ENCODE measurements at places on chromosomes 5 and 9.

GRCh38 chr5:79021753-79022152, 36.6 kb upstream of the ARSB start:
- no peak for DNase-seq

- no peak for DNase-seq
These were observed 172.4 kb downstream of the NTRK2 start for GRCh38 chr9:84841931-84842330.

DNA sequence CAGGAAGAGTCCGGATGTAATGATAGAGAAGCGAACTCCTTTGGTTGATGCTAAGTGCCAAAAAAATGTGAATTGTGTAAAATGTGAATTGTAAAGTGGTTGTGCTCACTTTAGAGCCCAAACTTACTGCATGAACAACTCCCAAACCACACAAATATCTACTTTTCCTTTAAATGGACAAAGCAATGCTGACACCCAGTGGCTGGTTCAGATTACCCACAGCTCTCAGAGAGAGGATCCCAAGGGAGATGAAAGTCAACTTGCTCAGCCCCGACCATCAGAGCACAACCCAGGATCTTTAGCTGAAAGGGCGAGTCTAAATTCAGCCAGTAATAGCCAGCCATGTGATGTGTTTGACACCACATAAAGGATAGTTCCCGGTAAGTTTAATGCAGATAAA, 133.7 kb downstream of the NMUR2 start:
- DNase-seq = no peak

DNA sequence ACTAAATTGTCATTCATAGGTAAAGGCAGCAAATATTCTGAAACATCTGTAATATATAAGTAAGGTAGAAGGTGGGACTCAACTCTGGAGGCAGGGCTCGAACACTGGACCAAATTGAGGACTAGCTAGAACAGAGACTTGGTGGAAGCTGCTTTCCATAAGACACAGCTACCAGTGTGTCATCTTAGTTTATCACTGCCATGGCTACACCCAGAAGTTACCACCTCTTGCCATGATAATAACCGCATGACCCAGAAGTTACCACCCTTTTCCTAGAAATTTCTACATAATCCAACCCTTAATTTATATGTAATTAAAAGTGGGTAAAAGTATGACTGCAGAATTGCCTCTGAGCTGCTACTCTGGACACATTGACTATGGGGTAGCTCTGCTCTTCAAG, 99.7 kb downstream of the STARD4 start:
- DNase-seq = no peak

DNA sequence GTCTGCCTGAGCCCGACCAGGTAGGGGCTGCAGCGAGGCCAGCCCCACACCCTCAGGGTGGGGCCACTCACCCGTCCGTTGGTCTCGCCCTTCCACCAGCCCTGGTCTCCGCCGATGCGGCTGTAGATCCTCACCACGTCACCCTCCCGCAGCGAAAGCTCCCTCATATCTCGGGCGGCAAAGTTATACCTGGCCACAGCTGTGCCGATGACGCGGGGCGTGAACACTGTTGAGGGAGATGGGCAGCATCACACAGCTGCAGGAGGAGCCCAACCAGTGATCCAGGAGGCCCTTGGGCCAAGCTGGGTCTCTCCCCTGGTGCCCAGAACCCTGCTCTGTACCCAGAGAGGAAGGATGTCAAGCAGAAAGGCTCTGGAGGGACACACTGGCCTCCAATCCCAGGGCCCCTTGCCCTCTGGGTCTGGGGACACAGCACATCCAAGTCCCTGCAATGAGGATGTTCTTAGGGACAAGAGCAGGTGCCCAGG, 30.3 kb upstream of the SARDH start:
- DNase-seq = no peak

- no peak for DNase-seq
These were observed 138.4 kb downstream of the EGFLAM start for GRCh38 chr5:38396766-38397165.

DNA sequence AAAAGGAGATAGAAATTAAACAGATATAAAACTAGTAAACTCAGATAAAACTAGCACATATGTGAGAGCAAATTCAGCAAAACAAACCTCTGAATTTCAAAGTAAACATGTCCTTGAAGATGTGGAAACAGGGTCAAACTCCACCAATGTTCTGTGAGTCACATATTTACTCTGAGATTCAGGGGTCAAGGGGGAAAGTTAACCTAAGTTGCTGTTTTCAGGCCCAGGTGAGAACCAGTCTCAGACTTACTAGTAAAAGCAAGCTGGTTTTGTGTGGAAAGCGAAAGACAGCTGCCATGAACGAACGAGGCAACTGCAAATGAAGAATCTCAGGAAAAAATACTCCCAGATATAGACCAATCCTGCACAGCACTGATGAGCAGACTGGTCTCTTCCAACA, 29.0 kb downstream of the PSMB7 start:
- no peak for DNase-seq

DNA sequence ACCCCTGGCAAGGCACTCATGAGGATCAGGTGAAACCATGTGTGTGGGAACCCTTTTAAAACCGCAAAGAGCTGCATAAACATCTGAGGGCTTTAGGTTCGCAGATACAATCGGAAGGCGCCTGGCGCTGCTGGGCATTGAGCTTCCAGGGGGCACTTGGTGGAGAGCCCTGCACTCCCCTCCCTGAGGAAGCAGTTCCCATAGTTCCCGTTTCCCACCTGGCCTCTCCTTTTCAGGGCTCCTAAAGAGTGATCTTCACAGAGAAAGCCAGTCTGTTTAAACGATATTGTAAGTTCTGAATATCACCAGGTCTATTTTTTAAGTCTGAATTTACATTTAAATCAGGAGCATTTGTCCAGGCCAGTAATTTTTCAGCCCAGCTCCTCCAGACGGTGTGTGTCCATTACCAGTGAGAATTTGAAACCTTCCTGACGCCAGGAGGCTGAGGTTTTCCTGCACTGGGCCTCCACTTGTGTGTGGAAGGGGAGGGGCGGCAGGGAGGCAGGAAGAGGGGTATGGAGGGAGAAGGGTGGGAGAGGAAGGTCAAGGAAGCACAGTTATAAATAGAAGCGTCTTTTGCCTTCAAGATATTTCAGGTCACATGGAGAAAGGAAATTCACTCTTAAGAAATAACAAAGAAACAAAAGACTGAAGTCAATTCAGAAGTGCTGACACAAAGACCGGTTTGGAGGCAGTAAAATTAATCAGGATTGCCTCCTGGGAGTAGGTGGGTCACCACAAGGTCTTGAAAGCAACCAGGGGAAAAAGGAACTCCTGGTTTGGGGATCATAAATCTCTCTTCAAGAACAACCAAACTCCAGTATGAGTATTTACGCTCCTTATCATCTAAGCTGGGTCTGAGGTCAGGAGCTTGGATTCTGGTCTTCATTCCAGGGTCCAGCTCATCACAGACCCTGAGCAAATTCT, 14.3 kb upstream of the MGAT1 start:
- DNase-seq = no peak

GRCh38 chr5:139226131-139226530, 28.0 kb upstream of the SIL1 start:
- DNase-seq = no peak

DNA sequence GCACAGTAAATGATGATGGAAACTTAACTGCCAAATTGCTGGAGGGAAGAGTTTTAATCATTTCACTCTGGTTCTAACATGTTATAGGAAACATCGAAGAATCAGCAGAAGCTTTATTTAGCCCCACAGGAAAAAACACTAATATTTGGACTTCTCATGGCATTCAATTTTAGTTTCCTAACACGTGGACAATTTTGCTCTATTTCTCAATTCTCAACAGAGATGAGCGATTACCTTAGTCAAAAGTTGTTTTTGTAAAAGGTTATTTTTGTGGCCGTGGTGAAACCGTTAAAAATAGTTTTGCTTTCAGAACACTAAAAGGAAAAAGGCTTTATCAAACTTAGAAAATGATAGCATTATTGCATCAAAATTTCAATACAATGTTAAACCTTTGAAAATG, 235.2 kb downstream of the PLK2 start:
- DNase-seq = no peak

DNA sequence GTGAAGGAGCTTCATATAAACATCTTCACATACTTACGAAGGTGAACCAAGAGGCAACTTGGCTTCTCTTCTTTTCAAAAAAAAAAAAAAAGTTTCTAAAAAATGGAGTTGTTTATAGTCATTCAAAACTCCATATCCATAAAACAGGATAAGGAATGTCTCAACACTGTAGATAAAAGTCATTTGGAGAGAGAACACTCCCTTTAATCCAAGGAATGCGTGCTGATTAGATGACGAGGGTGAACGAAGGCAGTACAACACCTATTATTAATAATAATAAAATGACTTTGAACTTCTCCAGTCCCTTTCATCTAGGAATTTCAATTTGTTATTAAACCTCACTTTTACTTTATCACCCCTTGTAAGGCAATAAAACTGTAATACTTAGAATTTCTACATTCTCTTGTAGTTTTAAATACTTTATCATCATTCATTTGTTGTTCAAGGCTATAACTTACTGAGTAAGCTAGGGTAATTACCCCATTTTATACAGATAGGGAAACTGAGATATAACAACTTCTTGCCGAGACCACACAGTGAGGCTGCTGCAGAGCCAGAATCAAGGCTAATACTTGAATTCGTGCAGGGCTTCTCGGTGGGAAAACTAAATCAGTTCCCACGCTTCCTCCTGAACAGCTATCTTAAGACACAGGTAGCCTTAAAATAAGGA, 377.1 kb downstream of the EFNA5 start:
- DNase-seq = no peak

DNA sequence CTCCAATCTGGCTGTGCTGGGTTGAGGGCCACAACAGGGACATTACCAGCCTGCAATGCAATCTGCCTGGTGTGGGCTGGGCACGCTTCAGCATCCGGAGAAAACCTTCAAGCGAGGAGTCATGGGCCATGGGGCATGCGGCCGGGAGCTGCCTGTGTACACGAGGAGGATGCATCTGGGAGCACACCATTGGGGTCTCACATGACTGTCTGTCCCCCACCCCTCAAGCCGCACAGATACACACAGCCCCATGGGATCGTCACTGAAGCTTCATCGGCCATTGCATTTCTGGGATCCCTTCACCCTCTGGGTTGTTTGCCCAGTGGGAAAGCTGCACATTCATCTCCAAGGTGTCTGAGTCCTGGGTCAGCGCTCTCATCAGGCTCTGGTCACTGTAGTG, 9.9 kb downstream of the LCN1 start:
- no peak for DNase-seq

DNA sequence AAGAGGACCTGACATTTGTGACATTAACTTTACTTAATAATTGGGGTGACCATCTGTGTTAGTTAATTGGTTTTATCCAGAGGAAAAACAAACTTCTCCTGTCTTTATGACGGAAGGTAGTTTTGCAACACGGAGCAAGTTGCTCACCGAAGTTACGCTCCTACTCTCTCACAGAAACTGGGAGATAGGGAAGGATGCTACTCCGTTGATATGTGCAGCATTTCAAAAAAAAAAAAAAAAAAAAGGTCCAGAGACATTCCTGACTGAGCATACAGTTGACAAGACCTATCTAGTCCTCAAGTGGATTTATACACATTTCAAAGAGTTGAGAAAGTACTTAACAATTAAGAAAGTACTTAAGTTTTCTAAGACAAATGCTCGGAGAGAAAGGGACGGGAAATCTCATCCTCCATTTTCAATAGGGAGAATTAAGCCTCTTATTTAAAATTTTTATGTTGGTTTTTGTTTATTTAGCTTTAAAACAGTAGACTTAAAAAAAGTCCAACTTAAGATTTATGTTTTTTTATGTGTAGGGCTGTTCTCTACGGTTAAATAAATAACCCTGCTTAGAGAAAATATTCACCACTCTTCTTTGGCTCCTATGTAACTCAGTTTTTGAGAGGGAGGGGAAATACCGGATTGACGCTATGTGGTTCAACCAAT, 455 bp upstream of the FER start:
- DNase-seq = no peak

- no peak for DNase-seq
These were observed 354.6 kb downstream of the SLIT3 start for GRCh38 chr5:168946363-168946762.

- DNase-seq = no peak
These were observed 87.5 kb downstream of the DAB2IP start for GRCh38 chr9:121738968-121739367.

DNA sequence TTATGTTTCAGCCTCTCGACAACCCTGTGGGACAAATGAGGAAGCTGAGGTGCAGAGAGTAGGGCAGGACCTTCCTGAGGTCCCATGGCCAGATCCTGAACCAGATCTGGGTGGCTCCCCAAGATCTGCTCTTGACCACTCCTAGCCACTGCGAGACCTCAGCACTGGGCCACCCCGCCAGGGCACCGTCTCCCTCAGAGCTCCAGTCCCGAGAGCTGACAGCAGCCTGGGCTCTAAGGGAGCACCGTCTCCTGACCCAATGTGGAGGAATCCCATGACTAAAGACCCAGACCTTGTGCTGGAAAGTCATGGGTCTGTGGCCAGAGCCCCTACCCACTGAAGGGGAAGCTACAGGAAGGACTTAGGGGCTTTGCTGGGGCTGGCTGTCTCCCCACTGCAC, 4.5 kb upstream of the LMX1B start:
- no peak for DNase-seq

DNA sequence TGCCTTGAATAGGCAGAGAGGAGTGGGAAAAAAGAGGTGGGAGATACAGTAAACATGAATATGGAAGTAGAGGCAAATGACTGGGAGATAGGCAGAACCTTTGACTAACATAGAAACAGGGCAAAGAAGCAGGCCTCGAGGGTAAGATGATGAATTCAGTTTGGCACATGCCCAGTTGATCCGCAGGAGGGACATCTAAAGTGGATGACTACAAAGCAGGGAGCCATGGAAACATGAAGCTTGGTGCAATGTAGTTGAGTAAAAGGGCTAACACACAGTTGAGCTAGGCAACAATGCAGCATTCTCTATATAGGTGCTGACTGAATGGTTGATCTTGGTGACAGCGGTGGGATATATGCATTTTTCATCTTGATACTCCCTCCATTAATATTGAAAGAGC, 253.8 kb downstream of the DMRT2 start:
- DNase-seq = no peak

DNA sequence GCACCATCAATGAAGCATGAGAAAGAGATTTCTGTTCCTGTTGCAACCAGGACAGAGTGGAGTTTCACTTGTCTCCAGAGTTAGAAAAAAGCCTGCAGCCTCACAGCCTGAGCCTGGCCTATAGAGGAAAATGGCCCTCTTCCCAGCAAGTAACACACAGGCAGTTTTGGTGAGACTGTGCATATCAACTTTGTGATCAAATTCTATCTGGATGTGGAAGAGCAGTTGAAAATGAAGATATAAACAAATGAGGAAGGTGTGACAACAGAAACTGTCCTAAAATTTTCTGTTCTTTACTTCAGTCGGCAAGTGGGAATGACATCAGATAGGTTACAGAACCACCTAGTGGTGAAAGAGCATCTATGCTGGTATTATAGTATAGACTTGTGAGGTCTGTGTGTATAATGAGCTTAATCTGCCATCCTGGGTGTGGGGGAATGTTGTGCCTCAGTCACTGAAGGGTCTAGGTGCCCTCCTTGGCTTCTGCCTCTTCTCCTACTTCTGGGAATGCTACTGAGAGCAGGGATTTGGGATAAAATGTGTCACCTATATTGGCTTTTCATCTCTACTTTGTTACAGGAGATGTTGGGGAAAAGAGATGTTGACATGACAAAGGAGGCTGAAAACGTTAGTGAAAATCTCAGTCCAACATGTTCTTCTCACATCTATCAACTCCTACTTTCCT, 28.2 kb downstream of the YIPF5 start:
- no peak for DNase-seq
